ENCODE measurements at places on chromosomes 3 and 15. TPM values are rescaled to one million over a fixed set of nuclear protein-coding genes. Genes with fewer than 3 reads are reported as not detected.
A peak's percentile ranks its signal among the peaks of the same experiment; 100 is the strongest.

GRCh38 chr3:97914388-97914787, 57.8 kb downstream of the RIOX2 start:
- DNase-seq, result peak; percentile 54

DNA sequence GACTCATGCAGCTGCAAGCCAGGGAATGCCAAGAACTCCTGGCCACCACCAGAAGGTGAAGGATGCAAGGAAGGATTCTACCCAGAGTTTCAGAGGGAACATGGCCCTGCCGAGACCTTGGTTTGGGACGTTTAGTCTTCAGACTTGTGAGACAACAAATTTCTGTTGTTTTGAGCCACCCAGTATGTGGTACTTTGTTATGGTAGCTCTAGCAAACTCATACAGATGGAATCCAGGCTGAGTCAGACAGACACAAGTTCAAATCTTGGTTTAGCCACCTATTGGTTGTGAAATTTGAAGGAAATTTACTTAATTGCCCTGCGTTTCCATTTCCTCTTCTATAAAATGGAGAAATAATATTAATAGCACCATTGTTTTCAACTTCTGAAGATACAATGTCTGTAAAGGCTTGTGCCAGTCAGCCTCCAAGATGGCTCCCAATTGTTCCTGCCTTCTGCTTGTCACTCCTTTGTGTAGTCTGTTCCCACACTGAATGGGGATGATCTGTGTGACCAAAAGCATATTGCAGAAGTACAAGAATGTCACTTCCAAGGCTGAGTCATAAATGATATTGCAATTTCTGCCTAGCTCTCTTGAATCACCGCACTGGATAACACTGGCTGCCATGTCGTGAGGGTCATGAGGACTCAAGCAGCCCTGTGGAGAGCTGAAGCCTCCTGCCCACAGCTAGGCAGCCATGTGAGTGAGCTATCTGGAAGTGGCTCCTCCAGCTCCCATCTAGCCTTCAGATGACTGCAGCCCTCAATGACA, 223.5 kb upstream of the PROK2 start:
- no peak for DNase-seq

GRCh38 chr3:188756241-188756640, 415.5 kb upstream of the TPRG1 start:
- peak; percentile 36 for DNase-seq

- DNase-seq, result no peak
These were observed 28.1 kb upstream of the KBTBD12 start for GRCh38 chr3:127886956-127887231.

ZIC4 gene
- not detected for total RNA-seq

DNA sequence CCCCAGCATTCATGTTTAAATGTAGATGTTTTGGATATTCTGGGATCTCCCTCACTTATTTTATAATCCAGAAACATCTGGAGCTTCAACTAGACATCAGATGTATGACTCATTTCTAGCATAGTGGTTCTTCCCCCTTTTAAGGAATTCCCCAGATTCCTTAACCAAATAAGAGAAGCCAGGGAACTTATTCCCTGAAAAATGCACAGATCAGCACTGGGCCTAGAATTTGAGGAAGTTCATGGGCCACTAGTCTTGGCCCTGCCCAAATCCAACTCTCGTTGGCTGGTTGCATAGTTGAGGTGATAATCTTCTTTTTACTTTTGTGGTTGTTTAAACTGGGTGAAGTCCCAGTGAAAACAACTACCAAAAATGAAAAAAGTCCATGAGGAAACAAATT, 20.4 kb downstream of the RARRES1 start:
- peak; percentile 87 for DNase-seq

SAMMSON gene
- not detected for total RNA-seq

MTHFS gene
- total RNA-seq, result 26.7 TPM

TMIE gene
- total RNA-seq, result 0.25 TPM

SERPINI2 gene
- not detected for total RNA-seq

DNA sequence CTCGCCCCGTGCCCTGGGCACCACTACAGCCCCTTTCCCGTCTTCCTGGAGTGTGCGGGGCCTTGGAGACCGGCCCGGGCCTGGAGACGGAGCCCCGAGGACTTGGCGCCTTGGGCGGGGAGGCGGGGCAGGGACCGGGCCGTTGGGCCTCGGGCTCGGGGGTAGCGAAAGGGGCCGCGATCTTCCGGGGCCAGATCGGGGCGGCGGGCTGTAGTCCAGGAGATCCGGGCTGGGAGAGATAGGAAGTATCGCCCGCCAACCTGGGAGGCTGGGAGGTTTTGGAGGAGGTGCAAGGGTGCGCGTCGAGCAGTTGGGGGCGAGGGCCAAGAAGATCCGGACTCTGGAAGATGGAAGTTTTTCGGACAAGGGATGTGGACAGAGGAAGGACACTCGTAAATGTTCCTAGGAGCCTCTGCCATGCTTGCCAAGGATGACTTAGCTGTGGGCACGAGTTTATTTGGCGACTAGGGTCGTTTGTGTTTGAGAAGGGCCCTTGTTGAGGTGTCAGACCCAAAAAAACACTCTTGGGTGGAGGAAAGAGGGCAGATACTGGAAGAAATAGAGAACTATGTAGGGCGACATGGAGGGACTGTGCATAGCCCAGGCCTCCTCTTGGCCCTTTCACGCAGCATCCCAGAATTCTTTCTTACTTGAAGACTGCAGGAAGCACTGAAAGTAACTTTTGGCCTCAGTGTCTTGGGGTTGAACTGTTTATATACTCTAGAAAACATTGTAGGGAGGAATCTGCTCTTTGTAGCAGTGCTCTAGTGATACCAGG, 712 bp downstream of the RTF1 start:
- DNase-seq, result peak; percentile 13

ITIH1 gene
- not detected for total RNA-seq

All from renal cortical epithelial cell (primary cell).